ENCODE measurements at places on chromosomes 7 and 10.

- DNase-seq = no peak
These were observed 269.9 kb upstream of the MKLN1 start for GRCh38 chr7:131057794-131058070.

DNA sequence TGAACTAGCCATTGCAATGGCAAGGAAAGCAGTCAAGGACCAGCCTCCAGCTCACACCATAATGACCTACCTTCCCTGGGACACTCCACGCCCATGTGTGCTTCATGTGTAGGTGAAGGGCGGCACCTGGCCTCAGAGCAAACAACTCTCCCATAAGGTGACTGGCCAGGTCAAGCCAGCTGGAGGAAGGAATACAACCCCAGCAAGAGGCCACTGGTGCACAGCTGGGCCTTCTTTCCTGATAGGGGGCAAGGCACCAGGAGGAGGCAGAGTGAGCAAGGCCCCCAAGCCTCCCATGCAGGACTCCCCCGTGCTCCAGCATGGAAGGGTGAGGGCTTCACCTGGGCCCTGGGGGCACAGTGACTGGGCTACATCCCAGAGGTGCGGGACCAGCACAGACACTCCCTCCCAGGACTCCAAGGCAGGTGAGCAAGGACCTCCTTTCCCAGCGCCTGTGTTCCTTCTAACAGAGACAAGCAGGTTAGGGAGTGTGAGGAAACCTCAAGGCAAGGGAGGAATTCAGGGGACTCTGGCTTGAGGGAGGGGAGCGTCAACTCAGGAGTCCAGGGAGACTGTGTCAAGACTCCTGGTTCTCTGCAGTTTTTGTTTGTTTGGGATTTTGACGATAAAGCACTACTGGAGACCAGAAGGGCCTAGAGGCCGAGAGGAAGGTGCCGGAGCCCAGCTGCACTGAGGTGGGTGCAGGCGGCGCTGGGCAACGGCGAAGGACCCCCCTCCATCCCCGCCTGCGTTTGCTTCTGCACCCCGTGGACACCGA, 1.7 kb downstream of the PTPRN2 start:
- no peak for DNase-seq

DNA sequence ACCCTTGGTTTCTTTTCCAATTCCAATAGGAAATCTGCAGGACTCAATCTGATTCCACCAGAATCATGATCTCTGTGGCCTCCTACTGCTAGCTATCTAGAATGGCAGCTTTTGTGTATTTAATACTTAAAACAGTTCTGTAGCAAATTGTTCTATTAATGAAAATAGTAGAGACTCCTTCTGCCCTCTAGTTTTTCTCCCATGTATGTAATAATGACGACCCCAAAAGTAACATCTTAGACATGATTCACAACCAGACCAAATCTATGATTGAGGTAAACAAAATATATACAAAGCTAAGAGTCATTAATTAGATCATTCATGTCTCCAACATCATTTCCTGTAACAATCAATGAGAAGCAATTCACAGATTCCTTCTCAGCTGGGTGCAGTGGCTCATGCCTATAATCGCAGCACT, 259.1 kb upstream of the MKLN1 start:
- DNase-seq = no peak

GRCh38 chr10:32332299-32332750, 14.6 kb downstream of the EPC1 start:
- no peak for DNase-seq

- no peak for DNase-seq
These were observed 542.6 kb upstream of the LRRN3 start for GRCh38 chr7:110548372-110548771.

DNA sequence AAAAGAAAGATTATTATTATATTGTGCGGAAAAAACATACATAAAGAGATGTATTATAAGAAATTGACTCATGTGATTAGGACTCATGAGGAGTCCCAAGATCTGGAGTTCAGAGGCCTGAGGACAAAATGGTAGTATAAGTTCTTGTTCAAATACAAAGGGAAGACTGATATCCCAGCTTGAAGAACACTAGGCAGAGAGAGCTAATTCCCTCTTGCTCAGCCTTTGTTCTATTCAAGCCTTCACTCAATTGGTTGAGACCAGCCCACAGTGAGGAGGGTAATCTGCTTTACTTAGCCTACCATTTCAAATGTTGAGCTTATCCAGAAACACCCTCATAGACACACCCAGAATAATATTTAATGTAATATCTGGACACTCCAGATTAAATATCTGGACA, 1683.8 kb downstream of the REEP3 start:
- no peak for DNase-seq

- no peak for DNase-seq
These were observed 25.2 kb upstream of the UBN2 start for GRCh38 chr7:139205843-139206242.

GRCh38 chr10:9451211-9451773, 1396.8 kb downstream of the GATA3 start:
- no peak for DNase-seq

All from HTR-8/SVneo (cell line).